ENCODE measurements at places on chromosomes 5 and 9.

DNA sequence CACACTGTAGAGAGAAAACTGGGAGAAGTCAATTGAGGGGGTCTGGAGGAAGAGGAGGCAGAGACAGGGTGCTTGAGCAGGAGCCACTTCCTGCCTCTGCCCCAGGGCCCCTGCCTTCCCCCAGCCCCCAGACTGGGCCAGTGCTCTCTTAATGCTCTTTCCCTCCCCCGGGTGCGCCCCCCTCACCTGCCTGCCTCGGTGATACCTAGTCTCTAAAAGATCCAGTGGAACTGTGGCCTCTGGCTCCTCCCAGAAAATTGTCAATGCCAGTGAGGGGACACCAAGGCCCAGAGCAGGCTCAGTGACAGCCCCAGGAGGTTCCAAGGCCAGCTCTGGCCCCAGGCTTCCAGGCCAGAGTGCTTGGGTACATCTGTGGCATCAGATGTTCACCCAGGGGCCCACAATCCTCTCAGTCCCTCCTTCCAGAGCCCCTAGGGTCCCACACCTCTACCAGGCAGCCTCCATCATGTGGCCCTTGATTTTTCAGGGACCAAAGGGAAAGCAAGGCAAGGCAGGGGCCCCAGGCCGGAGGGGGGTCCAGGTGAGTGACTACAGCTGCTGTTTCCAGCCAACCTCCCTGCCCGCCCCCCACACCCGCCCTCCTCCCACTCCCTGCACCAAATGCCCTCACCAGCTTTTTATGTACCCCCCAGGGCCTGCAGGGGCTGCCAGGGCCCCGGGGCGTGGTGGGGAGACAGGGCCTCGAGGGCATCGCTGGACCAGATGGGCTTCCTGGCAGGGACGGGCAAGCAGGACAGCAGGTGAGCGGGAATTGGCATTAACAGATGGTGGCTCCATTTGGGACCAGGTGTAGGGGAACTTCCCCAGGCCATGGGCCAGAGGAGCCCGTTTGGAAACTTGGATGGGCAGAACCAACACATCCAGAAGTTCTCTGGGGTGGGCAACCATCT, 33.1 kb upstream of the ORM1 start:
- DNase-seq, result no peak

DNA sequence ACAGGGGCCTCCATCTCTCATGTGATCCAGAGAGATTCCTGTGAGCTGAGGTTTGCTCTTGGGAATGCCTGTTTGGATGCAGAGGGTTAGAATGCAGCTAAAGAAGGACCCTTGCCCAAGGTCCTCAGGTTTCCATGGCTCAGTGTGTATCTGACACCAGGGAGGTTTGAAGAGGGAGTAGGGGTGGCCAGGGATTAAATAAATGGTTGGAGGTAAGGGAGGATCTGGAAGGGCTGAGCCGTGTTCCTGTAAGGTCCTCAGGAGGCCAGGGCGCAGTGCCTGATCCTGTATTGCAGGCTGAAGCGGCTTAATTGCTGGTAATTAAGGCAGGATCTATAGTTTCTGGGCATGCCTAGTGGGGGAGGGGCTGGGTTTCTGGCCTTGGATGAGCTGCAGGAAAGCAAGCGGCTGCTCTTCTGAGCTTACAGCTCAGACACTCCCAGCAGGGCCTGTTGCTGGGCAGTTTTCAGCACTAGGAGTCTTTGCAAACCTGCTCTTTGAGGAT, 41.5 kb upstream of the MAP1B start:
- no peak for DNase-seq

DNA sequence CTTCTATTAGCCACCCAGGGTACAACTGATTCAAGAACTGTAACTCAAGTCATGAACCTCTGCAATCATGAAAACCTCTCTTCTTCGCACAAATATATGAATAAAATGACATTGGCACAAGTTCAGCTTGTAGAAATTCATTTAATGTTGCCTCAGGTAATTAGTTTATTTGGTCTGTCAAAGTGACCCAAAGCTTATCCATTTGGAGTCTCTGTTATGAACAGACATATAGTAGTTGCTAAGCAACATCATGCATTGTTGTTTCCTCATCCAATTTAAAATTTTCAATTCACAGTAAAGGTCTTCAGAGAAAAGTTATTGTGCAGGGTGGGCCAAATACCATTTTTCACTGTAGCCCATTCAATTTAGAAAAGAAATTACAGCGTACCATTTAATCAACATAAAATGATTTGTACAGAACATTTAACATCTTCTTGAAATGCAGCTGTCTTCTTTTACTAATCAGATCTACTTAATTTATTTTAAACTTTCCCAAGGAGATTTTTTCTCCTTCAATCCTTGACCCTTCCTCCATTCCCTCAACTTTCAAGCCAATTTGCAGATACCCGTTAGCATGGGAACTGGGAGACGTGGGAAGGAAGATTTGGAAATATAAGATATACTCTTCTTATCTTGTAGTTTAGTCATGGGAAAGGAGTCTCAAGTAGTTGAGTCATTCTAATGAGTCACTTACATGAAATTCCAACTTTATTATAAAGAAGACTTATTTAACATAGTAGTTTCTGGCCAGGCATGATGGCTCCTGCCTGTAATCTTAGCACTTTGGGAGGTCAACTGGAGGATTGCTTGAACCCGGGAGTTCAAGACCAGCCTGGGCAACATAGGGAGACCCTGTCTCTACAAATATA, 231.3 kb downstream of the ATPSCKMT start:
- DNase-seq, result no peak

DNA sequence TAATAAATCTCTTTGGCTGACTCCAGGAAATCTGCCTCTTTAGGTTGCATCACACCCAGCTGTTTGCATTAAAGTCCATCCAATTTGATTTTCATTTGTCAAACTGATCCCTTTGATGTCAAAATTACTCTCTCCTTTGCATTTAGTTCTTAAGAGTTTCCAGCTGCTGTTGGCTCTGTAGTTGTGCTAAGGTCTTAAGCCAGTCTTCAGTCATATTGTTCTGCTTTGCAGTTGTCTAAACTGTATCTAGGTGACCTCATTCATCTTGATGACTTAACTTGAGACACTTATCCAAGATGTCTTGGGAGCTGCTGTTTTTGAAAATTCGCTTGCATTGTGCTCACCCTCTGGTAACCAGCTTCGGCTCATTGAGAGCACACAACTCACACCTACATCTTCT, 386.9 kb upstream of the TLE4 start:
- no peak for DNase-seq

- DNase-seq, result no peak
Measured at GRCh38 chr5:15774632-15775031, 274.7 kb downstream of the FBXL7 start.

- no peak for DNase-seq
Measured at GRCh38 chr5:73638344-73639095, 12.5 kb downstream of the ARHGEF28 start.

GRCh38 chr9:89372230-89372816, 54.0 kb downstream of the SECISBP2 start:
- DNase-seq, result no peak

DNA sequence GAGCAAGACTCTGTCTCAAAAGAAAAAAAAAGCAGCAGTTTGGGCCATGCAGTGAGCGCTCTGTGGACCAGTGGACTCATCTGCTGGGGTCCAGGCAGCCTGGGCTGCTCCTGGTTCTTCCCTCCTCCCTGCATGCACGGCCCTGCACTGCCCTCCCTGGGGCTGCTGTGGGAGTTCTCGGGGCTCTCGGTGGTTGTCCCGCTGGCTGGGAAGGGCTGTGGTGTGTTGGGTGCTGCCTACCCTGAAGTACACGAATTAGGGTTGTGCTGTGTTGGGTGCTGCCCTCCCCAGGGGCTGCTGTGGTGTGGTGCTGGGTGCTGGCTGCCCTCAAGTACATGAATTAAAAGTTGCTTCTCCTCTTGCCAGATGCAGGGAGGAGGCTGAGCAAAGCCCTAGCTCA, 18.3 kb upstream of the CLPTM1L start:
- no peak for DNase-seq

DNA sequence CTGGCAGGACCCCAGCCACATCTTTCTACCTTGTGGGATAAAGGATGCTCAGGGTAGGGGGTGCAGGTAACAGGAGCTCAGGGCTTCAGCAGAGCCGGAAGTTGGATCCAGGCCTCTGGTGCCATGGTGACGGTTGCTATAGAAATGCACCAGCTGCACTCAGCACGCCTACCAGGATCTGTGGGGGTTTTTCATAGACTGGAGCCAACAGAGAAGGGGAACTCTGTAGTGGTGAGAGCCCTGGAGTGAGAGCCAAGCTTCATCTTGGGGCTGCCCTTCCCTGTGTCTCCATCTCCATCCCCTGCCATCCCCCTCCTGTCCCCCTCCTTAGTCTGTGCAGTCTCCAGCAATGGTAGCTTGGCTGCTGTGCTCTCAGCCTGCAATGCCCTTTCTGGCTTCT, 27.5 kb upstream of the BOD1 start:
- no peak for DNase-seq

DNA sequence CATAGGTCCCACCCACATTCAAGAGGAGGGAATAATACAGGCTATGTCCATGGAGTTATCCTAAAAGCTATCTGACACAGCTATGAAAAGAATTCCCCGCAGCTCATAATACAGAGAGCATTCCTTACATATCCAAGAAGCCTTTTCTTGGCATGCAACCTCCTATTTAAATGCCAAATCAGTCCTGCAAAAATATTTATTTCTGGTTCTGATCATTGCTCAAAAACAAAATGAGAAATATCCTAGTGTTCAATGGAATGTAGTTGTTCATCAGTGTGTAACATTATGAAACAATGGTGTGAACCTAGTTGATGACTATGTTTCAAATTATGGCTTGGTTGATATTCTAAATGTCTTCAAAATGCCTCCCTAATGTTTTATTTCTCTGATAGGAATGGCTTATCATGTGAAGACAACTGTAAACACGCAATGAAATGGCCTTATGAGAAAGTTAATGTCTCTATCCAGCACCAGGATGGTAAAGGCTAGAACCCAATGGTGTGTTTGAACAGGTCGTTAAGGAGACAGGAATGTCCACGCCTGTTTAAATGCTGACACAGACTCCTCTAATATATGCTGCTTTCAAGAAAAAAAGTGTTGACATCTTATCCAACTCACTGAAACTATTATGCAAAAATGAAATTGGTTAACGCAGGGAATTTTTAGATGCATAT, 126.7 kb upstream of the CDH6 start:
- no peak for DNase-seq

- no peak for DNase-seq
Measured at GRCh38 chr5:180281706-180282105, 10.2 kb downstream of the MAPK9 start.

Measured in stimulated activated CD4-positive, alpha-beta T cell treated with anti-CD3 and anti-CD28 coated beads, Interleukin-4, amount 100 ng/mL, for 48 hours (primary cell).